ENCODE measurements at places on chromosomes 11 and 22.

- DNase-seq = no peak
Observed at GRCh38 chr11:104876324-104876723, 21.9 kb downstream of the CASP12 start.

GRCh38 chr11:45169310-45170072, 23.1 kb downstream of the PRDM11 start:
- DNase-seq = no peak

DNA sequence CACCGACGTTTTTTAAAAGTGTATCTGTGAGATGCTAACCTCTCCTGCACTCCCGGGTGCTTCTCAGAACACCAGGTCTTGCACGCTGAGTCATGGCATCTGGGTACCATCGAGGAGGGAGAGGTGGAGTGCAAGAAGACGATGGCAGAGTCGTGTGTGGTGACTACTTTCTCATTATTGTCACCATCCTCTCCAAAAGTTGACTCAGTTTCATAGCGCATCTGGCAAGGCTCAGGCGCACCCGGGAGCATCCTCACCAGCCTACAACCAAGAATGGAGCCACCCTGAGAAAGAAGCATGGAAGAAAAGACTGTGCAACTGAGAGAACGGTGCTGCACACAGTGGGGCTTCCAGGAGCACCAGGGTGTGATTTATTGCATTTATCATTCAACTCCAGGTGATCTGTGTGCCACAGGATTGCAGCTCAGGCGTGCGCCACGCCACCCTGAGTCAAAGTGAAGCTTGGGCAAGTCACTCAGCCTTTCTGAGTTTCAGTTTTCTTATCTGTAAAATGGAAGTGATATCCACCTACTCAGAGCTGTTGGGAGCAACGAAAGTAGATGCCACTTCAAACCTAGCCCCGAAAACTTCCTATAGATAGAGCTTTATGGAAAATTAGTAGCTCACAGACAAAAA, 65.4 kb downstream of the LINC01488 start:
- no peak for DNase-seq

DNA sequence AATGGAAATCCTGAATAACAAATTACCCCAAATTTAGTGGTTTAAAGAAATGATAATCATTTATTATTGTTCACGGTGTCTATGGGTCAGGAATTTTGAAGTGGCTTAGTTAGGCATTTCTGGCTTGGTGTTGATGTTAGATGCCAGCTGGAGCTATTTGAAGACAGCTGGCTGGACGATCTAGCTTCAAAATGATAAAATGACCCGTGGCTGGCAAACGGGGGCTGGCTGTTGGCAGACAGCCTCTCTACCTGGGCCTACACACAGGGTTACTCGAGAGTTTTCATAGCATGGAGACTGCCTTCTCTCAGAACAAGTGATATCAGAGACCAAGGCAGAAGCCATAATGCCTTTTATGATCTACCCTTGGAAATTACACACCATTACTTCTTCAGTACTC, 285.2 kb downstream of the METTL15 start:
- no peak for DNase-seq

DNA sequence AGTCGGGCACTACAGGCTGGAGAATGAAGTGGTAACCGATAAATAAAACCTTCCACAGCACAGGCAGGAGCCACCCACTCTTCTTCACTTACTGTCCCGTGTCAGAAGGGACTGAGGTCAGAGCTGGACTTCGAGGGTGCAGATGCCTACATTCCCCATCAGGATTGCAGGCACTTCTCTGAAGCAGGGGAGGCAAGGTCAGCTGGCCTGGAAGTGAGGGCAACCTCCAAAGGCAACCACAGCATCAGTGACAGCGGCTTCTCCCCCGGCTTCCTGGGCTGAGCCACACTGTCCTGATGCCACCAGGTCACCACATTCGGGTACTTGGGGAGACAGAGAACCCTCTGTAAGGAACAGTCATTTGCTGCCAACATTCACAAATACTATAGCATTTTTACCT, 22.7 kb downstream of the TCIRG1 start:
- DNase-seq = no peak

GRCh38 chr22:37345863-37346504, 63.7 kb downstream of the CYTH4 start:
- no peak for DNase-seq

DNA sequence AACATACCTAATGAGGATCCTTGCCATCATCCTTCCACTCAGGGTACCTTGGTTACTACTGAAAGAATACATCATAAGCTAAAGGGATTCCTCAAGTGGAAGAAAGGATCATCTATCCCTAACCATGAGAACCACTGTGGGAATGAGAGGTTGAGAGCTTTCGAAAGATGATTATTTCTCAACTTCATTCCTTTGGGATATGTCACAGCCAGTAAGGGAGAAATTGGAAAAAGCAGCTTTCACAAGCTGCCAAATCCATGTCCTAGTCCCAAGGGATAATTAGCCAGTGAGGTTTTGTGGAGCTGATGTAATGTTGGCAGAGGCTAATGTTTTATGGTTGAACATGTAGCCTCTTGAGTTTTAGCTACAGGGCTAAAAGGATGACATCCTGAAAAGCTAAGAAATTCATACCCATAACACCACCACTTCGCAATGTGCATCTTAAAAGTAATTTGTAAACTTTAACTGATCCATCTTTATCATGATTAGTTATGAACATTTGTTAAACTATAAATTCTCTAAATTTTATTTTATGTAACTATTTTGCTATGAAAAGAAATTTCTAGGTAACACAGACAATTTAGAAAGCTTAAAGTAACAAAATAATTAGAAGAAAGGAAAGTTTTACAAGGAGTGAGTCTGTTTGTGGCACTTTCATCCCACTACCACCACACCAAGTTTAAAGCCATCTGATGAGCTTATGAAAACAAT, 123.9 kb downstream of the MRTFA start:
- DNase-seq = no peak

DNA sequence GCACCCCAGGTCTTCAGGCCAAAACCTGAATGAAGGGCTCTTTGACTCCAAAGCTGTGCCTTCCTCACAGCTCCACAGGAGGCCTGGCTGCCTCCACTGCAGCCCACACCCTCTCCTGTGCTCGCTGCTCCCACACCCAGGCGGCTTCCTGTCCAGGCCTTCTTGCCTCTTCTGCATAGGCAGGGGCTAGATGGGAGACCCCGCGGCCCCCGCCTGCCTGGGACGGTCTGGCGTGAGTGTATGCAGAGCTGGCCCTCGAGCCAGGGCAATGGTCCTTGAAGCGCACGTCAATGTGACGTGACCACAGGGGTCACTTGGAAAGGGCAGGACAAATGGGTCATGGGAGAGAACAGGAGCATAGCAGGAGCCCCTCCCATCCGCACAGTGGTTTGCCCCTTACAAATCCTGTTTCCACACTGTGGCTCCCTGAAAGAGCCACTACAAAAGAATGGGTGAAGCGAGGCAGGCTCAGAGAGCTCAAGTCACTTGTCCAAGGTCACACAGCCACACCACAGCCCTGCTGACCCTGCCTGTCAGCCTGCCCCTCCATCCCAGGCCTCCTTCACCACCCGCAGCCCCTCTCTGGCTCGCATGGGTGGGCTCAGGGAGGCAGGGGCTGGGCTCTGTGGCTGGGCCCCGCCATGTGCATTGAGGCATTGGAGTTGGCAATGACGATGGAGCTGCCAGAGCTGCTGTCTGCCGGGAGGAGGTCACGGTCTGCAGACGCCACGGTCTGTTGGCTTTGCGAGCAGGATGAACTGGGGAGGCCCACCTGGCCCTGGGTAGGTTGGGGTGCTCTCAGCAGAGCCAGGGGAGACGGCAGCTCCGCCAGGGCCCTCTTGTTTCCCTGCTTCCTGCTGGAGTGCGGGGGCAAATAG, 71.2 kb upstream of the WNT11 start:
- no peak for DNase-seq

GRCh38 chr11:92580908-92581307, 356.3 kb downstream of the FAT3 start:
- no peak for DNase-seq

DNA sequence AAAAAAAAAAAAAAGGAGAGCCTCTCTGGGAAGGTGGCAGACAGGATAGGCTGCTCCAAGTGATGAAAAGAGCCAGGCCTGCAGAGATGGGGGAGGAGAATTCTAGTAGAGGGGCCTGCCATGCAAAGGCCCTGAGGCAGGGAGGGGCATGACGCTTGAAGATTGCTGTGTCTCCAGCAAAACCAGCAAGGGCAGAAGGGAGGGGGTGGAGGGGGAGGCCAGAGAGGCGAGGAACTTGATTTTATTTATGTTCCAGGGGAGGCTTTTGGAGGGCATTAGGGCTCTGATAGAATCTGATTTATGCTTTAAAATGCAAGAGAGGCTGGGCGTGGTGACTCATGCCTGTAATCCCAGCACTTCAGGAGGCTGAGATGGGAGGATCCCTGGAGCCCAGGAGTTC, 16.7 kb upstream of the PACSIN2 start:
- DNase-seq = no peak

DNA sequence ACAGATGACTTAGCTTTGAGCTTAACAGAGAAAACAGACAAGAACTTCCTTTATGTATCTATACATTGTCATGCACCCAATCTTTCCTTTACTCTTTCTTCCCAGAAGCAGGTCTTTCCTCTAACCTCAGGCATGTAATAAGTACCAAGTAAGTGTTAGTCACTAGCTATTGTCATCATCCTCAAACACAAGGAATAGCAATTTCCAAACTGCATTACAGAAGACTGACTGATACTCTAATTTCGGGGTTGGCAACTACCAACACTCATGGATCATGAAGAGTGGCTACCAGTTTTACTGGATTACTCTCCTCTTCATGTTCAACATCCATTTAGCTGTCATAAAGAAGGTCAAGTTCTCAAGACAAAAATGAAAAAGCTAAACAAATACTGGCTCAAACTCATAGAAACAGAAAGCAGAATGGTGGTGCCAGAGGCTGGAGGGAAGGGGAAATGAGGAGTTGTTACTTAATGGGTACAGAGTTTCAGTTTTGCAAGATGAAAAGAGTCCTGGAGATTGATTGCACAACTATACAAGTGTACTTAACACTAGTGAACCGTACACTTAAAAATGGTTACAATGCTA, 111.6 kb downstream of the SIK3 start:
- DNase-seq = peak; percentile 14

DNA sequence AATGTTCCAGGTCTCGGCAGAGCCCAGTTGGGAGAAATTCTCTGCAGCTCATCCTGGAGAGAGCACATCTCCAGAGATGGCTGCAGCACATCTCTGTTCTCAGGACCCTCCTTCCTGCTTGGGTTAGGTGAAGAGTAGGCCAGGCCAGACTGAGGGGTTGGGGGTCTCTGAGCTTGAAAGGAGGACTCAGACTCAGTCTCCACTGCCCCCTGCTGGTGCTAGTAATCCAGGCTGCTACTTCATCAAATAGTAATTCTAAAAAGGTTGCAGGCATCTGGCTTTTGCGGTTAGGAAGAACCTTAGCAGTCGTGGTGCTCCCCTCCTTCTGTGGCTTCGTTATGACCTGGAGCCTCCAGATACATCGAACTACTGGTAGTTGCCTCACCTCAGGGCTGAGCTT, 9.7 kb downstream of the TUB start:
- peak; percentile 89 for DNase-seq

- DNase-seq = peak; percentile 76
Observed at GRCh38 chr22:35648066-35649025, at the start of gene APOL6. Gene APOL6 (plus strand): TSS chr22:35648446. CDS start chr22:35656426, 7,980 bp downstream.

- no peak for DNase-seq
Observed at GRCh38 chr22:23313791-23314567, 133.7 kb downstream of the BCR start.

GRCh38 chr11:27701355-27702105, 1.3 kb upstream of the BDNF start:
- no peak for DNase-seq

- no peak for DNase-seq
Observed at GRCh38 chr11:34135439-34135838, 30.0 kb downstream of the NAT10 start.

DNA sequence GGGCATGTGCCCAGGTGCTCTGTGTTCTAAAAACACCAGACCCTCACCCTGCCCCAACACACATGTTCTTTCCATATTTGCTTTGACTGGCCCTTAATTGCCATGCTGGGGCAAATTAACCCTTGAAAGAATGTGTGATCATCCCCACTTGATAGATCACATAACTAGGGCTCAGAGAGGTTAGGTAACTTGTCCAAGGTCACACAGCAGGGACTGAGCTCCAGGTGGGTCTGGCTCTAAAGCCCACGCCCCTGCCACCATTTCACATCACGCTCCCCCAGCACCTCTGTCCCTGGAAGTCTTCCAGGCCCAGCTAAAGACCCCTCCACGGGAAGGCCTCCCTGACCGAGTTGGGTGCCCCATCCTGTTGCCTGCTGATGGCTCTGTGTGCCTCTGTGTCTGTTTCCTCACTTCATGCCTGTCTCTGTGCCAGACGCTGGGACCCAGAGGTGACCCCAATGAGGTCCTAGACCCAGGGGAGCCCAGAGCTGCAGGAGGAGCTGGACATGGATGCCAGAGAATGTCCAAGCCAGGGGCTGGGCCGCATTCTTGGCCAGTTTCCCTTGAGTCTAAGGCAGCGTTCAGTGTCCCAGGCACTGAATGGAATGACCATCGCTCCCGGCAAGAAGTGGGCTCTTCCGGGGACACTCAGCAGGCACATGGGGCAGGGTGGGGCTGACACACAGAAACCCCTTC, 79.7 kb downstream of the MYO7A start:
- no peak for DNase-seq

- DNase-seq = no peak
Observed at GRCh38 chr11:19321351-19321750, 80.6 kb upstream of the E2F8 start.

- DNase-seq = no peak
Observed at GRCh38 chr11:117705866-117706265, 91.2 kb downstream of the DSCAML1 start.

DNA sequence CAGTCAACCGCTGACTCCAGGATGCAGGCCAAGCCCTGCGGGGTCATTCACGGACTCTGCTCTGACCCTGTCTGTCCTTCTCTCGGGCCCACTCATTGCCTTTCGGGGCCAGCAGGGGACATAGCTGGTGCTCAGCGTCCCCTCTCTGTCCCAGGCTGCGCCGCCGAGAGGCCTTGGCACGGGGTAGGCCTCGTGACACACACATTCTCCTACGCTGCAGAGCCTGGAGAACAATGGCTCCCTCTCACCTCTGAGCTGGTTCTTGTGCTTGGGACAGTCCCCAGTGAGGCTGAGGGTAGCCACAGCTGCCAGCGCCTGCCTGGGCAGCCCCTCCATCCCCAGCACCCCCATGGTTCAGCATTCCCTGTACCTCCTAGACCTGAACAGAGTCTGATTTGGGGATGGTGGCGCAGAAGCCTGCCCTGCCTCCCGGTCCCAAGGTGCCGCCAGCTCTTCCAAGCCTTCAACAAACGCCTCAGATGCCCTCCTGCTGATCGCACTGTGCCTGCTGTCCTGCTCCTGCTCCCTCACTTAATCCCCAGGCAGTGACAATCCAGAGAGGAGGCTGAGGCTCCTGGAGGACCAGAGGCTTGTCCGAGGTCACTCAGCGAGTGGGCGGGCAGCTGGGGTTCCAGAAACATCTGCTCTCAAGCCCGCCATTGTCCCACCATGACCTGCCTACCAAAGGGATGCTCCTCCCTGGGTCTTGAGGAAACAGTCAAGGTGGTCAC, 30.4 kb downstream of the DUSP8 start:
- DNase-seq = no peak

GRCh38 chr11:128187377-128187776, 400.0 kb downstream of the ETS1 start:
- no peak for DNase-seq

Measured in Jurkat, Clone E6-1 (cell line).